HepG2 (cell line): ENCODE measurements at places on chromosomes 1 and 21. TPM values are rescaled to one million over a fixed set of nuclear protein-coding genes. Genes with fewer than 3 reads are reported as not detected.

Gene GSTM3
- 124 and 142 TPM in 2 replicates for polyA plus RNA-seq

Gene C1orf116
- 0.51 and 0.77 TPM in 2 replicates for polyA plus RNA-seq

Gene B3GALT5
- under 0.01 and 0.03 TPM in 2 replicates for polyA plus RNA-seq

Gene PLA2G2D
- not detected in 2 replicates for polyA plus RNA-seq

Gene OVAAL
- 0.04 and 0.08 TPM in 2 replicates for polyA plus RNA-seq

Gene S100B
- polyA plus RNA-seq = not detected in 2 replicates

Gene MSH4
- 0.01 TPM in 2 replicates for polyA plus RNA-seq
